LNCaP clone FGC (cell line): ENCODE measurements at places on chromosomes 12 and 14.

GRCh38 chr12:77963576-77964178 is 133.0 kb downstream of the NAV3 start:
- DNase-seq, result no peak

- DNase-seq, result no peak
Observed at GRCh38 chr12:22477166-22477893, 67.0 kb downstream of the C2CD5 start.

DNA sequence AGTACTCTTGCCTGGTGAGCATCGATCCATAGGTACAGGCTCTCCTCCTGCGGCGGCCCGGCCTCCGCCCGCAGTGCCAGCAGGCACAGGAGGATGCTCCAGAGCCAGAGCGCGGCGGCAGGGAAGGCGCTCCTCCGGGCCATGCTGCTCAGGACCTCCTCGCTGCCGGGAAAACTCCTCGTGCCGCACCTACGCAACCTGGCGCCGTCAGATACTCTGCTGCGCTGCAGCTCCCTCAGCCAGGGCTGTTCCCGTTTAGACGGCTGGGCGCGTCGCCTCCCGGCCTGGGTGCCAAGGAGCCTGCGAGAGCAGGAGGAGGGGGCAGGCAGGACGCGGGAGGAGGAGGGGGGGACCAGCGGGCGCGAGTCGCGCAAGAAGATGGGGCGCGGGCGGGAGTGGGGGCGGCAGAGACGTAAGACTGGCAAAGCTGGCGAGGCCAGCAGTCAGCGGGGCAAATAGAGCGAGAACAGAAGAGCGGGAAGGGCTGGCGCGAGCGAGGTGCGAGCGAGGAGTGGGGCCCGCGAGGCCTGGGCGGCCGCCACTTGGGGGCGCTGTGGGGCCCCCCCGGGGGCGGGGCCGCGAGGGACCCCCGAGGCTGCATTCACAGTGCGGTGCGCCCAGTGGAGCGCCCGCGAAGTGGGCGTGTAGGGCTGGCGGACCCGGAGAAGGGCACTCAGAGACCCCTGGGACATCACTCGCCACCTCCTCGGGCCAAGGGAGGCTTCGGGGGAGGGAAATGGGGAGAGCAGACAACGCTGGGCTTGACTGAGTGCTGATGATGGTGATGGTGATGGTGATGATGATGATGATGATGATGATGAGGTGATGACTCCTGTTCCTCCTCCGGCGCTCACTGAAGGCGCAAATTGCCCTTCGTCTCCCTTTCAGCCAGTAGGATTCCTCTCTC is at the start of gene WIF1:
Gene WIF1, minus strand, starts transcription at position 257 of the 907 bp plus-strand sequence. Its CDS starts 114 bp downstream, at position 143.
- DNase-seq, result no peak

DNA sequence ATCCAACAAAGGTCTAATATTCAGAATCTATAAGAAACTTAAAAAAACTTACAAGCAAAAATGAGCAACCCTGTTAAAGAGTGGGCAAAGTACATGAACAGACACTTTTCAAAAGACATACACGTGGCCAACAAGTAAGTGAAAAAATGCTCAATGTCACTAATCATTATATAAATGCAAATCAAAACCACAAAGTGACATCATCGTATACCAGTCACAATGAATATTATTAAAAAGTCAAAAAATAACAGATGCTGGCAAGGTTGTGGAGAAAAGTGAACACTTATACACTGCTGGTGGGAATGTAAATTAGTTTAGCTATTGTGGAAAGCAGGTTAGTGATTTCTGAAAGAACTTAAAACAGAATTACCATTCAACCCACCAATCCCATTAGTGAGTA is 199.1 kb downstream of the SNAPC1 start:
- no peak for DNase-seq

- no peak for DNase-seq
Observed at GRCh38 chr12:663293-663871, at the start of gene NINJ2. TSS of gene NINJ2 (minus strand) at chr12:663445. CDS start at chr12:663360, 85 bp downstream.

DNA sequence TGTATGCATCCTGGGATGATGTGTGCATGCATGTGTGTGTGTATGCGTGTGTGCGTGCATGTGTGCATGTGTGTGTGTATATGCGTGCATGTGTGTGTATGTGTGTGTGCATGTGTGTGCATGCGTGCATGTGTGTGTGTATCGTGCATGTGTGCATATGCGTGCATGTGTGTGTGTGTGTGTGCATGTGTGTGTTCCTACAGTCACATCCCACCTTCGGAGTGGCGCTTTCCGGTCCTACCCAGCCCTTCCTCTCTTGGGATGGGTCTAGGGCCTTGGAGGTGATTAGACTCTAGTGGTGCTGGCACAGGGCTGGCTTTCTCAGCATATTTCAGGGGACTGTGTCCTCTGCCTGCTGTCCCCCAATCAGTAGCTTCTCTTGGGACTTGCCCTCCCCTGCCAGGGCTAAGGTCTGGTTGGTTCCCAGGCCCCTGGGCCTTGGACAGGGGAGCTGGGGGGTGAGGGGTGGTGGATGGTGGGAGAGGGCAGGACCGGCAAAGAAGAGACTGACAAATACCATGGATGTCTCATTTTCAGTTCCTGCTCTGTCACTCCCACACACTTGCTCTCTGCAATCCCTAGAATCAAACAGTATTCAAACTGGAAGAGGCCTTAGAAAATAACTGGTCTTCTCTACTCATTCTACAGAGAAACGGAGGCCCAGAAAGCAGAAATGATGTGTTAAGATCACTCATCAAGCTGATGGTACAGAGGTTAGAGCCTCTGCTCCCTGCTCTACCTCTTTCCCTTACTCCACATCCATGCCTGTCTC is 21.9 kb upstream of the FAIM2 start:
- DNase-seq, result no peak

GRCh38 chr14:59964251-59965007 is 44.5 kb downstream of the LRRC9 start:
- DNase-seq, result no peak

DNA sequence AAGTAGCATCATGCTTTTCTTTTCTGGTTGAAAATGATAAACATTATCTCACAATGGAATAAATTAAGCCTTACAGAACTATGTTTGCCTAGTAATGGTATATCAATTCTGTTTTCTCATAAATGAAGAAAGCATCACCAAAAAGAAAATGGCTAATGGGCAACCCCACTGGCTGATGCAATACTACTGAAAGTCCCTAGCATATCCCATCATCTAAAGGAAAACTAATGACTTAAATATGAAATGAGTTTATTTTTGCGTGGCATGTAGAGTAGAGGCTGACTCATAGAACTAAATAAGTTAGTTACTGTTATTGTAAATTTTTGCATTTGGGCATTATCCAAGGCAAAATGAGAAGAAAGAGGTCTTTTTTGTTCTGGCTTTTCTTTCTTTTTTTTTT is 1156.3 kb upstream of the SEL1L start:
- no peak for DNase-seq

DNA sequence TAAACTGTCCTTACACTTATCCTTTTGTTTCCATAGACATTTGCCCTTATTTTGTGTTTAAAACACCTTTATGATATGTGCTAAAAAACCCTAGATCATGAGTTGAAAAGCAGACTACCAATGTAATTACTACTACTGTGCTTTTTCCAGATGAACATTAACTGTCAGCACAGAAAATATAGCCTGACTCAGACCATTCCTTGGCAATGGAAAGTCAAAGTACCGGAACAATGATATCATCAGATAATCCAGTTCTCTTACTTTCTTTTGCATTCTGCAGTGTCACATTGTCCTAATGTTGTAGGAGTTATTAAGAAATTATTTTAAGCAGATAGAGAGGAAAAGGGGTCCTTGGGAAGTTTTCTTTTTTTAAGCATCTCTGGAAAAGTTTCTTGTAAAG is 1189.0 kb upstream of the FLRT2 start:
- DNase-seq, result no peak

- DNase-seq, result no peak
Observed at GRCh38 chr12:93705237-93705636, 28.1 kb downstream of the CRADD start.

GRCh38 chr14:69281450-69282169 is 21.7 kb downstream of the GALNT16 start:
- no peak for DNase-seq

DNA sequence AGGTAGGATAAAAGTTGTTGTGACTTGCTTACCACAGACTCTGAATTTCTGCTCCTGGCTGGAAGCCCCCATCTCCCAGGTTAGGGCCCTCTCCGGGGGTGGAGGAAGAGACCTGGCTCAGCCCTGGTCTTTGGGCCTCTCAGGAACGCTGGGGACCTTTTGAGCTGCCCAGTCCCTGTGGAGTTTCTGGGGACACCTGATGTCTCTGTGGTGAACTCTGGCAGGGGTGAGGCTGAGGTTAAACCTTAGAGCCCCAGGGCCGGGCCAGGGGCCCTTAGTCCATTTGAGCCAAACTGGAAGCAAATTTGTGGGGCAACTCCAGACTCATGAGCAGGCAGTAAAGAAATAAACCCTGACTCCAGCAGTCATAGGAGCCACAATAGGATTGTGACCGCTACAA is 112.1 kb downstream of the ADGRD1 start:
- DNase-seq, result no peak

GRCh38 chr12:123445388-123446332 is 9.2 kb upstream of the RILPL2 start:
- peak; percentile 83 for DNase-seq

DNA sequence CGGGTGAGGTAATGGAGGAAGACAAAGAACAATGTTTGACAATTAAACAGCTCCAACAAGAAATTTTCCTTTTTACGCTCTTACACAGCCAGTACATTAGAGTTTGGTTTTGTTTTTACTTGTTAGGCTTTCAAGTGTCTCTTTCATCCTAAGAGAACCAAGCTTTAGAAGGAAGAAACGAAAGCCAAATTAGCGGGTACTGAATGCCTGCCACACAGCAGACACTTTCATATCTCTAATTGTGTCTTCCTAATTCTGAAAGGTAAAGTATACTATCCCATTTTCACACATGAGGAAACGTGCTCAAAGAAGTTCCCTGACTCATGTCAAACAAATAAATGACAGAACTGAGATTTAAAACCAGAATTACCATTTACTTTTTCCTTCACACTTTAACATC is 65.0 kb downstream of the CDK17 start:
- DNase-seq, result no peak

DNA sequence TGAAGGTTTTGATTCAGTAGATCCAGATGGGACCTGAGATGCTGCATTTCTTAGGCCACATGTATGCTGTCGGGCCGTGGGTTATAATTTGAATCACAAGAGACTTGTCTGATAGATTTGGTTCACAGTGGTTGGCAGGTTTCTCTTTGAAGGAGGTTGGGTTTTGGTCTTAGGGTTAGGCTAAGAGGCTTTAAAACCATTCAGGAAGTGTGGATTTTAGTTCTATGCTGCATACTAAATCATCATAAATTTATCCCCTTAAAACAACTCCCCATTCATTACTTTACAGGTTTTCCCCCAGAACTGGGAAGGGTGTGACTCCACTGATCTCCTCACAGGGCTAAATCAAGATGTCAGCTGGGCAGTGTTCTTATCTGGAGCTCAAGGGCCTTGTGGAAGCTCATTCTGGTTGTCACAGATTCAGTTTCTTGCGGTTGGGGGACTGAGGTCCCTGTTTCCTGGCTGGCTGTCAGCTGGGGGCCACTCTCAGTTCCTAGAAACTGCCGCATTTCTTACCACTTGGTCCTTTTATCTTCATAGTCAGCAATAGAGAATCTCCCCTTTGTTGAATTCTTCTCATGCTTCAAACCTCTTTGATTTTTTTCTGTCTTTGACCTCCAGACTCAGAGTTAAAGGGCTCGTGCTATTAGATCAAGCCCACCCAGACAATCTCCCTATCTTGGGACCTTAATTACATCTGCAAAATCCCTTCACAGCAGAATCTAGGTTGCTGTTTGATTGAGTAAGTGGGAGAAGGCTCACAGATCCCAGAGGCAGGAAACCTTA is 20.6 kb upstream of the PCNX1 start:
- DNase-seq, result no peak

- no peak for DNase-seq
Observed at GRCh38 chr12:52546126-52546525, 6.8 kb downstream of the KRT71 start.

GRCh38 chr14:96888158-96888557 is 91.0 kb downstream of the VRK1 start:
- no peak for DNase-seq
